ENCODE measurements at places on chromosomes 3 and 15. TPM values are rescaled to one million over a fixed set of nuclear protein-coding genes. Genes with fewer than 3 reads are reported as not detected.
A peak's percentile ranks its signal among the peaks of the same experiment; 100 is the strongest.

The IMPG2 gene
- 0.35 TPM for total RNA-seq

DNA sequence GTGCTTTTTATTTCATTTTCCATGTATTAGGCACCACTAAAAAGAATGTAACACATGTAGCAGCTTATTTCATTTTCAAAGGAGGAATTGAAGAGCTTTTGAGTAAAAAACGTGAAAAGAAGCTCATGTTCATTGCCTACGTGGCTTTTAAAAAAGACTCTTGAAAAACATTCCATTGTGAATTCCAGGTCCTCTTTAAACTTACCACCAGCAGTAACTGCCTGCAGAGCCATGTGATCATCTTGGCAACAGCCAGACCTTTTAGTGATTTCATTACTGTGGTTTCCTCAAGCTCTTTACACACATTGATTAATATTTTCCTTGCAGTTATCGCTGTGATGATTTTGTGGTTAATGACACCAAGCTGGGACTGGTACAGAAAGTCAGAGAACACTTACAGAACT lies 43.8 kb upstream of the FBXL22 start:
- peak; percentile 99 for DNase-seq

- DNase-seq = no peak
These were observed 231.9 kb downstream of the DTWD1 start for GRCh38 chr15:49852756-49853155.

DNA sequence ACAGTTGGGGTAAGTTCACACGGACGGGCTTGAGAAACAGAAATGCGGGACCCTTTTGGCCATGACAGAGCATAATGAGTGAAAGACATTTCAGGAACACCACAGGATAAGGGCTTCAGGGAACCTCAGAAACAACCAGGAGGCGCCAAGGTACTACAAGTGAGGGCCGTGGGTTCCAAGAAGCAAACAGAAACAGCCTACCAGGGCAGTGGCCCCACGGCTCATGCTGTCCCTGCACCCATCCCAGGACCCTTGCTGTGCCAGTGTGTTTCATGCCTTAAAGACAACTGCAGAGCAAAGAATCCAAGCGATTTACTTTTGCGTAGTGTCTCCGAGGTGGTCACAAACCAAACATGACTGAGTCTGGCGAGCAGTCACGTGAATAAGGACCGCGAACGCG lies 54.0 kb downstream of the RUBCN start:
- DNase-seq = no peak

The BTLA gene
- 0.17 TPM for total RNA-seq

DNA sequence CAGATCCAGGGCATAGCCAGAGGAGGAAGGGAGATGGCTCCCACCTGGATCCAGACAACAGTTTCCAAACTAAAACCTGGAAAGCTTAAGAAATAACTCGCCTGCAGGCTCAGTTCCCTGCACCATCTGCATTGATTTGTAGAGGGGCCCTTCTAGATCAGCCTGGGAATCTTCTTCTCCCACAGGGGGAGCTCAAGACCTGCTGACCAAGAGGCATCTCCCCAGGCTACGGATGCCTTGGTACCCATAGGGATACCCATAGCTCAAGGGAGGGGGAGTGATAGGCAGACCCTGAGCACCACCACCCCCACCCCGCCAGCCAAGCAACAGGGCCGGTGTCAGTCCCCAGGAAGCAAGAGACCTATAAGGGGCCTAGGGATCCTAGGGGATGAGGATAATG lies 28.0 kb upstream of the DCLK3 start:
- DNase-seq = peak; percentile 17

Data from renal cortical epithelial cell (primary cell).